Heart left ventricle (tissue), 16 donors: ENCODE measurements at places on chromosomes 11 and 22. TPM values are rescaled to one million over a fixed set of nuclear protein-coding genes. Genes with fewer than 3 reads are reported as not detected.

The IGLL1 gene
- total RNA-seq, result not detected

- DNase-seq, result peak; percentile 19
- no peak overlapping the region for H3K27ac ChIP-seq
- no peaks in the 10 kb centered on the region for H3K4me1 ChIP-seq
- H3K27me3 ChIP-seq, result no peaks in the 10 kb centered on the region
These were observed 101.1 kb downstream of the GRIK4 start for GRCh38 chr11:120612513-120613263.

- DNase-seq, result no peak
- H3K27ac ChIP-seq, result no peak overlapping the region
- H3K36me3 ChIP-seq, result no peaks in the 10 kb centered on the region
- H3K27me3 ChIP-seq, result no peaks in the 10 kb centered on the region
- no peaks in the 10 kb centered on the region for H3K4me1 ChIP-seq
- H3K4me3 ChIP-seq, result no peak overlapping the region
These were observed 510.2 kb downstream of the METTL15 start for GRCh38 chr11:28618416-28618815.

DNA sequence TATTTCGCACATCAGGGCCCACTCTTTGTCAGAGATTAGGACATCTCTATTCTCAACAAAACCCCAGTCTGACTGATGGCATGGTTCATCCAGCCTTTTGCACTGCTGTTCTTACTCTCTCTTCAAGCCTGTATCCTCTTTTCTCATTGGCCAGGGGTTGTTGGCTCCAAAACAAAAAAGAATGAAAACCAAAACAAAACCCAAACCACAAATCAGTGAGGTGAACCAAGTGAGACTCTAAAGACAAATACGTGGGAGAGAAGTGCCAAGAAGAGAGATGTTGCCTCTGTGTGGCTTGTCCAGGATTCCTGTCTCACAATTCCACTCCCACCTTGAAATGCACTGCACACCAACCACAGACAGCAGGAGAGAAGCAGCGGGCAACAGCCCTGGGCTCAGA, 278.9 kb upstream of the NARS2 start:
- no peak for DNase-seq
- H3K4me3 ChIP-seq, result no peak overlapping the region
- H3K4me1 ChIP-seq, result no peaks in the 10 kb centered on the region

DNA sequence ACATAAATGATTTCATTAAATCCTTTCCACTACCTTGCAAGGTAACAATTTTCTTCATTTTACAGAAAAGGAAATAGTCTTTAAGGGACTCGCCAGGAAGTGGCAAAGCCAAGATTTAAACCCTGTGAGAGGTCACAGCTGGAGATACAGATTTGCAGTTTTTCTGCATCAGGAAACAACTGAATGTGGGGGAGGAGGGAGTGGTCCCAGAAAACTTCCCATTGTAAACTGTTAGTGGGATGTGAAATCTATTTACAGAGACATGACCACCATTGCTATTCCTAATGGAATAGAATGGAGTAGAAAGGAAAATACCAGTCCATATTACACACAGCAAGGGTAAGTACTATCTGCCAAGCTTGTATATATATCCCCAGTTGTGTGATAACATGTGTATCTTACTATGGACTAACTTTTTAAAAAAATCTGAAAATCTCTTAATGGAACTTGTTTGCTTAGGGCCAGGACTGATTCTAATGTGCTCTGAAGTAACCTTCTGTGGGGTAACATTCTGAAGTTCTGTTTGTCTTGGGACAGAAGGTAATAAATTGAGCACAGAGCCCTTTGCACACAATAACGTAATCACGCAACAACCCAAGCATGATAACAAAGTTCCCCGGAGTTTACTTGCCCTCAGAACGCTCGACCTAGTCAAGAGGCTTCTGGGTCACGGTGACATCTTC, 10.9 kb upstream of the TSKU start:
- H3K27ac ChIP-seq, result peak overlapping the region; percentile 61
- no peak overlapping the region for H3K4me3 ChIP-seq
- no peaks in the 10 kb centered on the region for H3K36me3 ChIP-seq
- no peak for DNase-seq
- H3K27me3 ChIP-seq, result no peaks in the 10 kb centered on the region

DNA sequence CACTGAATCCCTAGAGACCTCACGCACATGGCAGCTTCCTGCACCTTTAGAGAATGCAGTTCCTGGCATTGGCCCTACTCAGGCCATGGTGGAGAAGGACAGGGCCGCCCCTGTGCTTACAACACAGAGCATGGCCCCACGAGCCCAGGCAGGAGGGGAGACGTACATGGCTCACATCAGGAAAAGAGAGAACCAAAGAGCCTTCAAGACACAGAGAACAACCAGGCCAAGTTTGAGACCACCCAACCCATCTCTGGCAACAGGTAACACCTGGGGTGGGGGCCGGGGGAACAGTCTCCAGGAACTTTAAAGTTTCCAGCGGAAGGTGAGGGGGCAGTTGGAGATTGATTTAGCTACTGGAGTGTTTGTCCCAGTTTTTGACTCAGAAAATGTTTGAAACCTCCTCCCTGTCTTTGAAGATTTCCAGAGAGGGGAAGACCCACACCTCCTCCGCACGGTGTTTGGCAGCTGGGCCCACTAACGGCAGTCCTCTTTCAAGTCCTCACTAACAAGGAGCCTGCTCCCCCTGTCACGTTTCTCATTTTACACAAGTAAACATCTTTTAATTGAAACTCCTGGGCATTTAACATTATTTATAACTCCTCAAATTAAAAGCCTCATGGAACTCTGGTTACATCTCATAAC, 1423.8 kb downstream of the TBC1D22A start:
- H3K4me3 ChIP-seq, result no peak overlapping the region
- DNase-seq, result no peak
- H3K27me3 ChIP-seq, result no peaks in the 10 kb centered on the region
- H3K4me1 ChIP-seq, result no peaks in the 10 kb centered on the region
- H3K27ac ChIP-seq, result no peak overlapping the region
